Transverse colon (tissue), 4 donors: ENCODE measurements at places on chromosomes 6 and 20. TPM values are rescaled to one million over a fixed set of nuclear protein-coding genes. Genes with fewer than 3 reads are reported as not detected.

- no peaks in the 10 kb centered on the region for H3K27me3 ChIP-seq
- no peaks in the 10 kb centered on the region for H3K4me1 ChIP-seq
- no peak for DNase-seq
- H3K4me3 ChIP-seq, result no peak overlapping the region
- no peaks in the 10 kb centered on the region for H3K36me3 ChIP-seq
Measured at GRCh38 chr6:5639193-5639592, 367.5 kb downstream of the NRN1 start.

DNA sequence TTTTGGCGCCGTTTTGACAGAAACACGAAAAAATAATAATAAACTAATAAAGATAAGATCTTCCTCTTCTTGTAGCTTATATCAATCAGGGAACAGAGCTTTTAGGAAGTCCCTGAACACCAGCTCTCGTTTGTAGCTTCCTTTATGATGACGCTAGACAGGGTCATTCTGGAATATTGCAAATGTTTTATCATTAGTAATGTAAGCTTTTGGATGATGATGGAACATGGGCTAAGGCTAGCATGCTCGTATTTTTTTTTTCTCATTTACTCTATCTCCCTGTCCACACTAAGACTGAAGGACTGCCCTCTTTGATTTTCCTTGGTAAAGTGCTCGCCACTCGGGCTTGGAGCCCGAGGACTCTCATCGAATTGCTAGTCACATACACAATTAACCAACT, 22.1 kb upstream of the POM121L2 start:
- no peak overlapping the region for H3K4me3 ChIP-seq
- no peak for DNase-seq
- H3K36me3 ChIP-seq, result no peaks in the 10 kb centered on the region
- no peaks in the 10 kb centered on the region for H3K4me1 ChIP-seq

DNA sequence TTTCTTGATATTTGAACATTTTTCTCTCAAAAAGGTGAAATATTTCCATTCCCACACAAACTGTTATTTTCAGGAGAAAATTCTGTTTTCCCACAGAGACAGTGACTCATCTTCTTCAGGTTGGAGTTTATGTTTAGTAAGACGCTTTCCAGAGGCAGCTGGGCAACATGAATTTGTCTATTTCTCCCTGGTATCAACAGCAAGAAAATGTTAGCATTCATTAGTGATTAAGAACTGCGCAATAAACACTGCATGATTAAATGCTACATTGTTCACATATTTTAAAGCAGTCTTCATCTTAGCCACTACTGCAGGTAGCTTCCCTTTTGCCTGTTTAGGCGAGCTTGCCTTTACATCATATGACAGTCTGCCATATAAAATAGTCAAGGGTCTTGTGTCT, 295.7 kb downstream of the C6orf118 start:
- no peaks in the 10 kb centered on the region for H3K36me3 ChIP-seq
- no peak overlapping the region for H3K27ac ChIP-seq
- DNase-seq, result no peak
- no peaks in the 10 kb centered on the region for H3K27me3 ChIP-seq
- H3K4me1 ChIP-seq, result no peaks in the 10 kb centered on the region

GRCh38 chr20:23061734-23062561, 12.5 kb upstream of the THBD start:
- peak overlapping the region; percentile 57 for H3K27ac ChIP-seq
- H3K4me3 ChIP-seq, result no peak overlapping the region
- H3K36me3 ChIP-seq, result no peaks in the 10 kb centered on the region
- H3K4me1 ChIP-seq, result peaks cover 7% of the 10 kb centered on the region

DNA sequence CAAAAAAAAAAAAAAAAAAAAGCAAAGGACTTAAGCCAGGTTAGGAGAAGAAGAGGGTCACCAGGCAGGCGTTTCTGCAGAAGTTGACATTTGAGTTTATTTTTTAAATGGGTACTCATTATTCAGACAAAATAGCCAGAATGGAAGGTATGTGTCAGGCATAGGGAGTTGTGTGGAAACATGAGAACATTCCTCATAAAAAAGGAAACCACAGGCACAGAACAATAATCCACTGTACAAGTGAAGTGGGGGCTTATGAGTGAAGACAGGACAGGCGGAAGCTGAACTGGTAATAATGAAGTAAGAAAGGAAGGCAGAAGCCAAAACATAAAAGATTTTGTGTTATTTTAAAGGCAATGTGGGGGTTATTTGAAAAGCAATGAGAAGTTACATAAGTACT, 104.6 kb downstream of the EPB41L2 start:
- H3K27ac ChIP-seq, result no peak overlapping the region
- no peak for DNase-seq
- H3K36me3 ChIP-seq, result no peaks in the 10 kb centered on the region
- no peak overlapping the region for H3K4me3 ChIP-seq

- no peaks in the 10 kb centered on the region for H3K27me3 ChIP-seq
- H3K27ac ChIP-seq, result no peak overlapping the region
- no peak for DNase-seq
Measured at GRCh38 chr20:17502105-17502504, 29.1 kb downstream of the BFSP1 start.

DNA sequence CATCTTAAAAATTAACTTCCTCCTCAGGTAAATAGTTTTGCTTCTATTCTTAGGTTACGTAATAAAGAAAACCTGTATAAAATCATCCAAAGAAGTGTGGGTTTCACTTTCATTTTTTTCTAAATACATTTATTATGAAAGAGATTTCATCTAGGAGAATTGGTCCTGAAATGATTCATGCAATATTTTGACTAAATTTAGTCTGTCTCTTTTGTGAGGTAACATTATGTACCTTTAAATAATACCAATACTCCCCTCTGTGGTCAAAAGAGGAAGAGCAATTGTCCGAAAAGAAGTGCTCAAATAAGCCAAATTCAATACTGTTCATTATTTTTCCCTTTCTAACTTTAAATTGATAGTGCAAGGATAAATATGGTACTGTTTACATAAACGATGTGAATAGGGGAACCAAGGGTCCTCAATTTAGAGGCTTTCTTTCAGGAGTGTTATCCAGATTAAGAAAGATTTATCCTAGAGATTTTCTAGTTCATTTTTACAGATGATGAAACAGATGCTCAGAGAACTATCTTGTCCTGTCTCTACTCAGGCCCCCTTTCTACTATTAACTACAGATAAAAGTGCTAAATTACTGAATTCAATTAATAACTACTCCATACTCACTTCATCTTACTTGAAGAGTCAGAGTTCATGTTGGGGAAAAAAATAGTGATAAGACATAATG, 26.2 kb downstream of the CYP39A1 start:
- H3K36me3 ChIP-seq, result no peaks in the 10 kb centered on the region
- no peak overlapping the region for H3K4me3 ChIP-seq
- H3K27ac ChIP-seq, result no peak overlapping the region
- DNase-seq, result no peak

DNA sequence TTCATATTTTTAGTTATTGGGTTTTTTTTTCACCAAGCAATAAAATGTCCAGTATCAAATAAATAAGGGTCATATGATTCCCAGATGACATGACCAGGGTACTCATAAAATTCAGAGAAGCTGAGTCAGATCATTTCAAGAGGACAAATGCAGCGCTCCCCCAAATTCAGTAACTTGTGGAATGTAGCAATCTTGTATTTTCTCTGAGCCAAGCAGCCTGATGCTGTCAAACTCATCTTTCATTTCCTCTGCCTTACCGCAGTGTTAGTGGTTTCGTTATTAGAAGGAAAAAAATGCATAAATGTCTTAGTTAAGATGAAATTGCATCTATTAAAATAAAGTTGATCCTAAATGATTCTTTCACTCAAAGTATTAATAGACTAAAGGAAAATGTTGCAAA, 57.8 kb upstream of the EDN1 start:
- no peaks in the 10 kb centered on the region for H3K27me3 ChIP-seq
- DNase-seq, result no peak
- no peaks in the 10 kb centered on the region for H3K36me3 ChIP-seq
- peaks cover 5% of the 10 kb centered on the region for H3K4me1 ChIP-seq
- H3K27ac ChIP-seq, result no peak overlapping the region
- H3K4me3 ChIP-seq, result no peak overlapping the region

DNA sequence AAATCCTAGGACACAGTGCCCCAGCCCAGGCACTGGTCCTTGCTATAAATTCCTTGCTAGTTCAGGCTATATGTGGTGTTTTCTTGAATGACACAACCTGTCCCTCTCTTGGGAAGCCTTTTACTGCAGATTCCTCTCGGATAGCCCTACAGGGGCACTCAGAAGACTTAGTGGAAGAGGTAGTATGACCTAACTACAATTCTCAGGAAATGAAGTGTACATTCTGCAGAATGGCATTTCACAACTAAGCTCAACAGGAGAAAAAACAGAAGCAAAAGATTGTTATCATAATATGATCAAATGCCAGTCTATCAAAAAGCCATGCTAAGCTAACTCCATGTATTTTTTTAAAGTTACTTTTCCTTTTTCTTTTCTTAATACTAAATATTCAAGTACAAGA, 66.3 kb upstream of the FBXL4 start:
- no peak for DNase-seq
- H3K4me1 ChIP-seq, result no peaks in the 10 kb centered on the region
- no peaks in the 10 kb centered on the region for H3K36me3 ChIP-seq
- no peaks in the 10 kb centered on the region for H3K27me3 ChIP-seq
- no peak overlapping the region for H3K27ac ChIP-seq

DNA sequence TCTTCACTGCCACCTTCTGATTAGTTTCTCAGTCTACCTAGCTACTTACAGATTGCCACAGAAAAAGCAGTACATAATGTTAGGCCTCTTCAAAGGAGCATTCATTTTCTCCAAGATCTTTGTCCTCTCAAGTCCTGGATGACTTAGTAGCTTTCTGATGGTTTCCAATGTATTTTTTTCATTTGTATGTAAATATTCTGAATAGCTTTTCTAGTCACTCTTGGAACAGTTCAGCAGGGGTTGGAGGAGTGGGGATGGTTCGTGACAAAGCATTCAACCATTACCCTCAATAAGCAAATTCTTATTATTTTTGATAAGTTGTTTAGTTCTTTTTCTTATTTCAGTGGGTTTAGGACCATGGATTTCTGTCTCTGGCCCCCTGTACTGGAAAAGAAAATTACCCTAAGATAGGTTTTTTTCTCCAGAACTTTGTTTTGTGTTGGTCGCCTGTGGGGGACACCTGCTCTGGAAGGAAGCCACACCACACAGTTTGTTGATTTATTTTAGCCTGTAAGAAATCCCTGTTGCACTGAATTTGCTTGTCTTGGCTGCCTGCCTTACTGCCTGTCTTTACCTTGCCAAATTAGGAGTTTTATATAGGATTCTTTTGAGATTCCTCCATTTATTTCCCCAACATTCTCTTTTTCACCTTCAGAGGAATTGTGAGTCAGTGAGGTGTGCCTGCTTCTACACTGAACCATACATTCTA, 247.9 kb downstream of the RFPL4B start:
- no peaks in the 10 kb centered on the region for H3K36me3 ChIP-seq
- no peak for DNase-seq
- H3K4me1 ChIP-seq, result no peaks in the 10 kb centered on the region
- H3K27ac ChIP-seq, result no peak overlapping the region

DNA sequence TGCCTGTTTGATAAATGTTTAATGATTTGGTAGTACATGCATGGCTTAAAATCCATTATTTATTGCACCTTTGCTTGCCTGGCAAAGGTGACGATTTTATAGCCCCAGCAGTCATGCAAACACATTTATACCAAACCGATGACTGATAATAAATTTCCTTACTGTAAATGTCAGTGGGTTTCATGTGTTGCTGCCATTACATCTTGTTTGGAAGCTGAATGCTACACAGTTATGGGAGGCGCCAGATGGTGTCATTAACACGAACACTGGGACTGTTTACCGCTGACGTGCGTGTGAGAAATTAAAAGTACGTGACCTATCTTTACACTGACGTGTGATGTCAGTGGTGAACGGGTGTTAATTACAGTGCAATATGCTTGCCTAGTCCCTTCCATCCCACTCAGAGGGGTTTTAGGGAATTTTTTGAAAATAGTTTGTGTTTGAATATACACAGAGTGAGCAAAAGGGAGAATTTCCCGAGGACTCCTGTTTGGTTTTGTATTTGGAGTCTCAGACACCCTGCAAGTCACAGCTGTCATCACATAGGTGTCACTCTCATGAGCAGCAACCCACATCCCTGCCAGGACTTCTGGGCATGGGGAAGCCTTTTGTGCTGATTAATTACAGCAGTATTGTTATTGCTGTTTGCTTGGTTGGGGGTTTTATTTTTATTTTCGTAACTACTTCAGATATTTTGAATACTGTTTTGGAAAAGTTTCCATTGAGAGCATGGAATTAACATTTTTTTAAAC, 151.8 kb upstream of the INSM1 start:
- H3K4me1 ChIP-seq, result peaks cover 4% of the 10 kb centered on the region
- H3K27me3 ChIP-seq, result peaks cover 5% of the 10 kb centered on the region
- H3K4me3 ChIP-seq, result no peak overlapping the region
- DNase-seq, result no peak

- peaks cover 35% of the 10 kb centered on the region for H3K4me1 ChIP-seq
- H3K27me3 ChIP-seq, result no peaks in the 10 kb centered on the region
- H3K27ac ChIP-seq, result peak overlapping the region; percentile 80
- no peak overlapping the region for H3K4me3 ChIP-seq
- DNase-seq, result no peak
- no peaks in the 10 kb centered on the region for H3K36me3 ChIP-seq
Measured at GRCh38 chr20:53826597-53827291, 233.1 kb upstream of the ZNF217 start.

Gene MLN
- total RNA-seq, result not detected

Gene GSTA2
- not detected for total RNA-seq

Gene BANF2
- total RNA-seq, result not detected

Gene COL20A1
- 43.8 TPM for total RNA-seq

Gene SSTR4
- not detected for total RNA-seq

Gene PPIL4
- 30.5 TPM for total RNA-seq

Gene COL9A1
- not detected for total RNA-seq

Gene RING1
- 10.8 TPM for total RNA-seq

Gene GPLD1
- total RNA-seq, result 0.96 TPM

Gene ADGB
- total RNA-seq, result 1.1 TPM

Gene ARMC2
- 3.6 TPM for total RNA-seq

Gene TPX2
- total RNA-seq, result 4.8 TPM
